ENCODE measurements at places on chromosomes 4 and X. TPM values are rescaled to one million over a fixed set of nuclear protein-coding genes. Genes with fewer than 3 reads are reported as not detected.

- H3K4me1 ChIP-seq = no peaks in the 10 kb centered on the region
- no peak overlapping the region for H3K4me3 ChIP-seq
- no peak for DNase-seq
- no peaks in the 10 kb centered on the region for H3K36me3 ChIP-seq
- H3K27me3 ChIP-seq = no peaks in the 10 kb centered on the region
These were observed 417.1 kb upstream of the MAGEB16 start for GRCh38 chrX:35380808-35381700.

Gene GPRASP2
- total RNA-seq = 15.8 TPM

- DNase-seq = no peak
- H3K27me3 ChIP-seq = no peaks in the 10 kb centered on the region
- H3K4me1 ChIP-seq = no peaks in the 10 kb centered on the region
- no peaks in the 10 kb centered on the region for H3K36me3 ChIP-seq
These were observed 58.3 kb upstream of the HPGD start for GRCh38 chr4:174580597-174580996.

DNA sequence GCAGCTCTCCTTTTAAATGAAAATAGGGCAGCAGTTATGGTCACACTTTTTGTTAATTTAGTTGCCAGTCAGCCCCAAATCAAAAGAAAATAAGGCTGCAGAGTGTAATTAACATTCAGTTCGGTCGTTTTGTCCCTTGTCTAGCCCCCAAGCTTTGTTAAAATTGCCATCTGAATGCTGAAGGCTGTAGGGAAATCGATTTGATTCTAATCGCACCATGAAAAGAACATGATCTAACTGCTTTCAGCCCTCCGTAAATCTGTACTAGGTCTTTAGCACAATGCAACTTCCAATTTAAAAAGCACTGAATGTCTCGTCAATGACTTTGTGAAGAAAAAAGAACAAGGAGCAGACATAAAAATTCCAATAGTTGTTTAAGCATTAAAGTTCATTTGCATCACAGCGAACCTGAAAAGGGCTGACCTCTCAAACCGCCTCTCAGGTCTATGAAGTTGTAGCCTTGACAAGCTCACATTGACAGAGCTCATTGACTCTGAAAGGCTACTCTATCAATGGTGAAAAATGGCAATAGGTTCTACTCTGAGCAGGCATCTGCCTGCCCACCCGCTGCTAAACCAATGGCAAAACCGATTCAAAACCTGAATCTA, 48.9 kb downstream of the CHIC2 start:
- no peaks in the 10 kb centered on the region for H3K4me1 ChIP-seq
- no peaks in the 10 kb centered on the region for H3K36me3 ChIP-seq
- H3K27me3 ChIP-seq = no peaks in the 10 kb centered on the region

- no peak for DNase-seq
- no peaks in the 10 kb centered on the region for H3K4me1 ChIP-seq
- no peak overlapping the region for H3K4me3 ChIP-seq
- H3K36me3 ChIP-seq = no peaks in the 10 kb centered on the region
- H3K27me3 ChIP-seq = no peaks in the 10 kb centered on the region
- H3K27ac ChIP-seq = no peak overlapping the region
These were observed 107.6 kb upstream of the FAM9C start for GRCh38 chrX:13151828-13152517.

- no peaks in the 10 kb centered on the region for H3K36me3 ChIP-seq
- no peak overlapping the region for H3K27ac ChIP-seq
- no peak for DNase-seq
- H3K4me3 ChIP-seq = peak overlapping the region; percentile 39
- no peaks in the 10 kb centered on the region for H3K27me3 ChIP-seq
These were observed 24.9 kb downstream of the GPRASP3 start for GRCh38 chrX:102745513-102745856.

DNA sequence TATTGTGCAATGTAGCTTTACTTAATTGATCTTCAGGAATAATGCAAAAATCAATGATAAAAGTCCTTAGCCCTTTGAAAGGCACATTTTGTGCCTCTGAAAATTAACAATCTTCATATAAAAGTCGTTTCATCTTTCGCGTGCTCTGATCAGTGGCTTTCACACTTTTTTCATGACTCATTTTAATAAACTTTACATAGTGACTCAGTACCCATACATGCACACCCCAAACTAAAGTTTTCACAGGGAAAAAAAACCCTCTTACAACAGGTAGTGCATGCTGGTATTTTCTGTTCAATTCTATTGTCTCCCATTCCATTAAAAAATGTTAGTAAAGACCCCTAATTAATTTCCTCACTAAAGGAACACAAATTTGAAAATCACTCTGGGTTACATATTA, 21.5 kb downstream of the RWDD4 start:
- no peaks in the 10 kb centered on the region for H3K36me3 ChIP-seq
- H3K27me3 ChIP-seq = no peaks in the 10 kb centered on the region
- no peaks in the 10 kb centered on the region for H3K4me1 ChIP-seq
- H3K27ac ChIP-seq = no peak overlapping the region

GRCh38 chr4:88820698-88821415, 123.2 kb upstream of the NAP1L5 start:
- no peaks in the 10 kb centered on the region for H3K4me1 ChIP-seq
- H3K36me3 ChIP-seq = no peaks in the 10 kb centered on the region
- no peaks in the 10 kb centered on the region for H3K27me3 ChIP-seq
- DNase-seq = no peak
- peak overlapping the region; percentile 5 for H3K27ac ChIP-seq
- H3K4me3 ChIP-seq = no peak overlapping the region

DNA sequence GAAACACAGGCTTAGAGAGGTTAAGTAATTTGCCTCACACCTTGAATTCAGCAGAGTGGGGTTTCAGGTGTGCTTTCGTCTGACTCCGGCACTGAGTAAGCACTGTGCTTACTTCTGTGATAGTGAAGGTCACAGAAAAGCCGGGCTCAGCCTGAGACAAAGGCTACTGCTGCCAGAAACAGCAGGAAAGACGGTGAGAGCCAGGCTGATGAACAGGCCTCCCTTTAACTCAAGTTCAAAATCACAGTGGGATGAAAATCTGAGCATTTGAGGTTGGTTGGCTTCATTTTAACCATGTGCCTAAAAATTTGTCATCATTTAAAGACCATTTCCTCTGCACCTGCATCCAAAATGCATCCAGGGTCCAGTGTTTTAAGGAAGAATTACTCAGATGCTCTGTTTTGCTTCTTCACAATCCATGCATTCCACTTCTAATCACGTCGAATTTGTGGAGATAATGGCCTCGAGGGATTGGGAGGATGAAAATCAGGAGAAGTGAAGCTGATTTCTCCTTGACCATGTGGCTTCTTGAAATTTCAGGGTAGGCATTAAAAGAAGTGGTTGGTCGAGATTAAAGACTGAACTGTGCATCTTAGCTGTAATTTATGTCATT, 121.2 kb upstream of the LNX1 start:
- H3K36me3 ChIP-seq = no peaks in the 10 kb centered on the region
- no peak overlapping the region for H3K27ac ChIP-seq
- H3K27me3 ChIP-seq = no peaks in the 10 kb centered on the region
- DNase-seq = no peak
- H3K4me3 ChIP-seq = no peak overlapping the region

Gene XK
- total RNA-seq = 2.6 TPM

- H3K36me3 ChIP-seq = peaks cover 4% of the 10 kb centered on the region
- H3K4me1 ChIP-seq = no peaks in the 10 kb centered on the region
- no peak overlapping the region for H3K27ac ChIP-seq
- no peak overlapping the region for H3K4me3 ChIP-seq
- DNase-seq = no peak
- H3K27me3 ChIP-seq = no peaks in the 10 kb centered on the region
These were observed 86.3 kb downstream of the FBXL5 start for GRCh38 chr4:15568821-15569220.

DNA sequence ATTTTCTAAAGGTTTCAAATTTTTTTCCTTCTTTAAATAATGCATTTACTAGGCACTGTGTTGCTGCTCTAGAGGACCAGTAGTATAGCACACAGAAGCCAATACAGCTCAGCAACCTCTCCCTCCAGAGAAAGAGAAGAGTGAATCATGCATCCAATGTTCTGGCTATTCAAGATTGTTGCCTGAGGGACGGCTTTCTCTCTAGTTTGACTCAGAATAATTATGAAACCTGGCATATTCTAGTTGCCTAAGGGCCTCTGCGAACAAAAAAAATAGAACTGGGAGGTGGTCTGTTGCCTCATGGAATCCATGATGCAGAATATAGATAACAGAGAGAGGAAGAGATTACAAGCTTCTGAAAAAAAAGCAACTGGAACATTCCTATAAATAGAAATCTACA, 1233.3 kb upstream of the PABPC4L start:
- H3K4me1 ChIP-seq = no peaks in the 10 kb centered on the region
- H3K36me3 ChIP-seq = no peaks in the 10 kb centered on the region
- H3K27ac ChIP-seq = no peak overlapping the region
- H3K27me3 ChIP-seq = no peaks in the 10 kb centered on the region

- no peak overlapping the region for H3K27ac ChIP-seq
- no peaks in the 10 kb centered on the region for H3K36me3 ChIP-seq
- H3K4me1 ChIP-seq = no peaks in the 10 kb centered on the region
- no peak overlapping the region for H3K4me3 ChIP-seq
These were observed 54.1 kb upstream of the WDR17 start for GRCh38 chr4:176011529-176011928.

GRCh38 chr4:88275516-88275915, 8.8 kb downstream of the PPM1K start:
- H3K27me3 ChIP-seq = no peaks in the 10 kb centered on the region
- no peaks in the 10 kb centered on the region for H3K36me3 ChIP-seq
- H3K27ac ChIP-seq = no peak overlapping the region
- no peak overlapping the region for H3K4me3 ChIP-seq
- H3K4me1 ChIP-seq = peaks cover 4% of the 10 kb centered on the region
- no peak for DNase-seq

All from prostate gland (tissue), 2 donors.